ENCODE measurements at places on chromosomes 7 and 10. TPM values are rescaled to one million over a fixed set of nuclear protein-coding genes. Genes with fewer than 3 reads are reported as not detected.
A peak's percentile ranks its signal among the peaks of the same experiment; 100 is the strongest.

GRCh38 chr10:64039198-64039597, 518.0 kb downstream of the REEP3 start:
- DNase-seq = no peak

DNA sequence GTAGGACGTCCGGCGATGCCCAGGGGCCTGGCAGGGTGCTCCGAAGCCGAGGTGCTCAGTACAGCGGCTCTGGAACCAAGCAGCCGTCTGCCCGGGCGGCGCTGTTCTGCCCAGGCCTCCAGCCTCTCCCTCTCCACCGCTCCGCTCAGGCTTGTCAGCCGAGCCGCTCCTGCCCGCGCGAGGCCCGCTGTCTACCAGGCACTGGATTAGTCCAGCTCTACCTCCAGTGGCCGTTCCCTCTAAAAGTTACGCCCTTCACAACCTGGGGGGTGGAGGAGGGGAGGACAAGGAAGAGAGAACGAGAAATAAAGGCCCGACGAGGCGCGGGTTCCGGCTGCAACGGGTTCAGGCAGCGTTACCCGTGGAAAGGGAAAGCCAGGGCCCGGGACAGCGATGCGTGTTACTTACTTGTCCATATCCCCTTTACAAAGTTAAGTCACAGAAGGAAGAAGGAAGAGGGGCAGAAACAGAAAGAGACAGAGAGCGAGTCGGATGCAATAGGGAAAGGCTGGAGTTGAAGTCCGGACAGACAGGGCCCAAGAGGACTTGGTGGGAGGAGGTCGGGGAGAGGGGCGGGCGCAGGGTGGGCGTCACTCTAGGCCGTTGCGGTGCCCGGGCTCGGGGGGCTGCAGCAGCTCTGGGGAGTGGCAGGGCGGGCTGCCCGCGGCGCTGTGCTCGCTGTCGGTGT, 2.8 kb downstream of the SP8 start:
- no peak for DNase-seq

Gene UCMA
- not detected for total RNA-seq

DNA sequence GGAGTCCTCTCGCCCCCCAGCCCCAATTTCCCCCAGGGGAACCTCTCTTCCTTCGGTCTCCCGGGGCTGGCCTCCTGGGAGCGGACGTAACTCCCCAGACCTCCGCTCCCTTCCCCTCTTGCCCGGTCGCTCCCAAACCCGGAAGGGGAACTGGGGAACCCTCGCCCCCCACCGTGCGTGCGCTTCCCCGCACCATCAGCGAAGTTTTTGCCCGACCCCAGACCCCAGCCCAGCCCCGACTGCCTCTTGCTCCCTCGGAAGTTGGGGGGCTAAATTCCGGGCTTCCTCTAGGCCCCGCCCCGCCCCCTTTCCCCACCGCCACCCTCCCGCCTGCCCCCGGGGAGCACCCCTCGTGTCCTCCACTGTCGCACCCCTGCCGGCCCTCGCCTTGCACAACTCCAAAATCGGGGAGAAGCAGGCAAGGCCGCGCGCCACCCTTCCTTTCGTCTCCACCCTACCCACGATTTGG, 436 bp downstream of the GNB2 start:
- DNase-seq = no peak

DNA sequence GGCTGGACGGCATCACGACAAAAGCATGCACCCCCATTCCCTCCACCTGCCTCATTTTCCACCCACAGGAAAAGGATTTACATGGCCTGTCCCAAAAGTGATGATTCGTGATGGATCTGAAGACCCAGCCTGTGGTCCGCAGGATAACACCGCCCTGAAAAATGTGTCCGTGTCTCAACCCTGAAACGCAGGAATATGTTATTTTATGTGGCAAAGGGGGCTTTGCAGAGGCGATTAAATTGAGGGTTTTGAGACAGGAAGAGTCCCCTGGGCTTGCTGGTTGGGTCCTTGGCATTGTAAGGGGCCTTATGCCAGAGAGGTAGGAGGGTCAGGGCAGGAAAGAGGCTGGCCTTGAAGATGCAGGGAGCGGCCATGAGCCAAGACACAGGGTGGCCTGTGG, 80.2 kb upstream of the PPP2R2D start:
- DNase-seq = no peak

Gene POLL
- total RNA-seq = 6.3 TPM

- DNase-seq = peak; percentile 99
Measured at GRCh38 chr7:130356121-130356875, 11.7 kb downstream of the CPA5 start.

DNA sequence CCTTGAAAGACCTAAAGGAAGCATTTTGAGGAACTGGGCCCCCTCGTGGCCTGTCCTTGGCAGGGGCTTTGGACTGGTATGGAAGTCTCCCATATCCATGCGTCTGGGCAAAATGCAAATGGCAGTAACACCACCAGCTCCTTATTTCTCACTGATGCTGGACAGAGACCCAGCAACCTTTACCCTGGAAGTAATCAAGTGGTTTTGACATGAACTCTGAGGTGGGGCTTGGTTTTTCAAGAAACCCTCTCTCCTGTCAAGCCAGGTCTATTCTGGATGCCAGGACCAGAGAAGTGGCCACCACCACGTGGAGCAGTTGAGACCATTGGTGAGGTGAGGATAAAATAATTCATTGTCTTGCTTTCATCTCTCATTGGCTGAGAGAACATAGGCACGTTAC, 84.4 kb downstream of the OTUD1 start:
- DNase-seq = no peak

DNA sequence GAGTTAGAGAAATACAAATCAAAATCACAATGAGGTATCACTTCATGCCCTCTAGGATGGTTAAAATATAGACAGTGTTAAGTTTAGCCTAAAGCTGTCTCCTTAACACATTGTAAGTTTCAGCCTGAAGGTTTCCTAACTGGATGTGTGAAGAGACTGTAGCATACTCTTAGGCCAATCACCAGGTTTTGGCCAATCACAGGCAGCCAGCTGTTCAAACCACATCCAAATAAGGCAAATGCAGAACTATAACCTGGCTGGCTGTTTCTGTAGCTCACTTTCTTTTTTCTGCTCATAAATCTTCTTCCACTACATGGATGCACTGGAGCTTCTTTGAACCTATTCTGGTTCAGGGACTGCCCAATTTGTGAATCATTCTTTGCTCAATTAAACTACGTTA, 19.7 kb downstream of the ESYT2 start:
- peak; percentile 45 for DNase-seq

- DNase-seq = no peak
Measured at GRCh38 chr10:111083222-111084095, 6.6 kb downstream of the ADRA2A start.

Gene OGDHL
- 0.18 TPM for total RNA-seq

GRCh38 chr10:130729876-130730275, 581.6 kb downstream of the TCERG1L start:
- DNase-seq = no peak

GRCh38 chr10:3783316-3783681, 1.7 kb downstream of the KLF6 start:
- DNase-seq = peak; percentile 86

GRCh38 chr7:28195910-28196620, 15.5 kb upstream of the JAZF1 start:
- no peak for DNase-seq

GRCh38 chr10:43194859-43195258, 56.6 kb downstream of the CSGALNACT2 start:
- no peak for DNase-seq

DNA sequence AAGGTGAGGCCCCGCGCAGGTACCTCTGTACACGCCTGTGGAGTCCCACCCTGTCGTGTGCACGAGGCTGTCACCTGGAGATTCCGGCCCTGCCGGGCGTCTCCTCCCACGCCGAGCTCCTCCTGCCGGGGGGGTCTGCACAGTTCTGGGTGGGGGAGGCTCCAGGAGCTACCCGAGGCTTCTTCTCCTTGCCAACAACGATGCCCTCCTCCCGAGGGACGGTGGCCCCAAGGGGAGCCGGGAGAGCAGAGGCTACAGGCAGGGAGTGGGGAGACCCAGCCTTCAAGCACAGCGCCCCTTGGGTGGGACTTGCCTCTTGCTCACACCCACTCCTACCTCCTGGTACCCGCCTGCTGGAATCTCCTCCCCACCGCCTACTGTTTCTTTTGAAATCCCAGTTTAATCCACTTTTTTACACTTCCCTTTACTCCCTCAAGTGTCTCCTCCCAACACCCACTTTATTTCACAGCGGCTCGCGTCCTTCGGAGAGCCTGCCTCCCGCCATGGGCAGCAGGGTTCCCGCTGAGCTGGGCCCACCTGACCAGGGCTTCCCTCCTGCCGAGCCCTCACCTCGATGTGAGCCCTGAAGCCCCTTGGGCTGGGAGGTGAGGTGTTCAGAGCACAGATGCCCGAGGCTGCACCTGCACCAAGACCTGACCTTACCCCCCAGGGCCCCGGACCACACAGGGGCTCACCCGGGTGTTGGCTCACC, 338.1 kb downstream of the DNAJB6 start:
- DNase-seq = no peak

- DNase-seq = no peak
Measured at GRCh38 chr10:3961082-3961481, 176.1 kb upstream of the KLF6 start.

- DNase-seq = no peak
Measured at GRCh38 chr7:104895522-104896236, 118.3 kb upstream of the KMT2E start.

GRCh38 chr7:86706406-86706805, 62.7 kb downstream of the GRM3 start:
- no peak for DNase-seq

DNA sequence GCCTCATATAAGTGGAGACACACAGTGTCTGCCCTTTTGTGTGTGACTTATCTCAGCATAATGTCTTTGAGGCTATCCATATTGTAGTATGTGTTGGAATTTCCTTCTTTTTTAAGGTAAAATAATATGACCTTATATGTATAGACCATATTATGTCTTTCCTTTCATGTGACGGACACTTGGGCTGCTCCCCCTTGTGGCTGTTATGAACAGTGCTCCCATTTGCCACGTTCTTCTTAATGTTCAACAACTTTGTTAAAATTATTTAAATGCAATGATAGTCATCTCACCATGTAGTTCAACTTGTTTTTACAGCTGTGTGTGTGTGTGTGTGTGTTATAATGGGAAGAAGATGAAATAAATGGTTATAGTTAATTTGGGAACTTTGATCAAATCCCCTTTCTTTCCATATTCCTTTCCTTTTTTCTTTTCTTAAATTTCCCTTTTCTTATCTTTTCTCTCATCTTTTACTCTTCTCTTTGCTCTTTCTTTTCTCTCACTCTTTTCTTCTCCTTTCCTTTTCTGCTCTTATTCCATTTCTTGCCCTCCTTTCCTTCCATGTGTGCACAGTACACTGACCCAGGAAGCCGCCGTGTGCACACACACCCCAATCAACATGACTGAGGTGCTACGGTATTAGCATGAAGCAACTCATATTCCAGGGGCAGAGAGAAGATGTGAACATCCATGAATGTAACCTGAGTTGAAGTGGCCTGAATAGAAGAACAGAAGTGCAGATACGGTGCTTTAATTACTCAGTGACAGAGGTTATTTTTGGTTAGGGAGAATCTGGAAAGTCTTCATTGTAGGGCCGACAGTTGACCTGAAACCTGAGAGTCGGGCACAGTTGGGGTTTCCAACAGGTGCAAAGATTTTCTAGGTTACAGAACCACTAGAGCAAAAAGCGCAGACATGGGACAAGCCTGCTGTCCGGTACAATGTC, 596.6 kb downstream of the SDK1 start:
- peak; percentile 62 for DNase-seq

DNA sequence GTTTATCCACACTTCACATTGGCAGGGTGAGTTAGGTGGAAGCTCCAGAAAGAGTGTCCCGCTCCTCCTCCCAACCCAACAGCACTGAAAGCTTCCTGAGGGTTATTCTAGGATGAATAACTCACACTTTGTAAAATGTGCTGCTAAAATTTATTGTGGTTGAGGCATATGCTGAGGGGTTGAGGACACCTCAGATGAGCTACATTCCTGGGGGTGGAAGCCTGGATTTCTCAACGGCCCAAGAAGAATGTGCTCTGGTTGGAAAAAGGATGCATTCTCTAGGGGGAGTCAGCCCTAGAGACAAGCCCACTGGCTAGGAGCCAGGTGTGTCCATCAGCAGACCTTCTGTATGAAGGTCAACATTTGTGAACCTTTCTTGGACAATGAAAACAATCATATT, 91.5 kb upstream of the PDE1C start:
- DNase-seq = peak; percentile 73

Gene ANK3
- 1.8 TPM for total RNA-seq

Gene PODXL
- total RNA-seq = 1.4 TPM

All from IMR-90 (cell line).